ENCODE measurements at places on chromosomes 7 and 10.

GRCh38 chr10:49557681-49558080 is 18.8 kb upstream of the ERCC6 start:
- DNase-seq: no peak

GRCh38 chr7:28755255-28755654 is 202.9 kb downstream of the TRIL start:
- no peak for DNase-seq

DNA sequence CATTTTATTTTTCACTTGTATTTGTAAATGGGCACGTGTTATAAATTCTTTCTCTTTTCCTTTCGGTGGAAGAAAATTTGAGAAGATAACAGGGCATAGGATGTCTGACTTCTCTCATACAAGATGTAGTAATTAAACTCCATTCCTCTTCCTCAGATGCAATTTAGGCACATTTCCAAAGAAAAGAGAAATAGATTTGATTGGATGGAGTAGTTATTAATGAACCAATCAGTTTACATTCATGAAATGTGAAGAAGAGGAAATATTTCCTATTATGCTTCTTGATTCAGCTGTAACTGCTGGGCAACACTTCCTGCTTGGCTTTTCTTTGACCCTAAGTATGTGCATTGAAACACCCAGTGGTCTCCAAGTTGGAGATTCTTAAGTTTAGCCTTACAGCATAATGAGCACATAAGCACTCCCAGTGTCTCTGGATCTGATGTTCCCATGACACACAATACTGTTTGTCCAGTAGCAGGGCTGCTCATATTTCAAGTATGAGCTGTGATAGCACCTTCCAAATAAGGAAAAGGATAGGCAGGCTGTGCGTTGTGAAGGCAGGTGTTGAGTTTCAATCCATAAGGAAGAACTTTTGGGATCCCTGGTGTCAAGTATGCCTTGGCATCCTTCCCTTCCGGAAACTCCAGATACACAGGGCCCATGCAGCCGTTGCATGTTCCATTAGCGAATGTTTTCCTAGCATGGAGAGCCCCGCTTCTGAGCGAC is 33.4 kb upstream of the COBL start:
- DNase-seq: no peak

GRCh38 chr10:118737603-118738302 is 17.0 kb downstream of the CACUL1 start:
- DNase-seq: no peak

GRCh38 chr10:72814099-72814790 is 79.3 kb upstream of the OIT3 start:
- DNase-seq: no peak

DNA sequence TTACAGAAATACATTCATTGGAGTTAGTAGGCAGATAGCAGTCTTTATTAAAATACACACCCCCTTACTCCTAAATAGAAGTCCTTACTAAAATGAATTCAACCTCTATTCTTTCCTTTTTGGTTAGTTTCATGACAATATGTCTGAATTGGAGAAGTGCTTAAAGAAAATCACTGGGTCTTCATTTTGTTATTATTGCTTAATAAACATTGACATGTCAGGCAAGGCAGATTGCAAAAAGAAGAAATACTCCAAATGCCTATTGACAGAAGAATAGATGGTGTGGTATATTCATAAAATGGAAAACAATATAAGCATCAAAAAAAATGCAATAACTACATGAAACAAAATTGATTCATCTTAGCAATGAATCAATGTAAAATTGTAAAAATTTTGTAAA is 135.5 kb downstream of the TMEM26 start:
- no peak for DNase-seq

DNA sequence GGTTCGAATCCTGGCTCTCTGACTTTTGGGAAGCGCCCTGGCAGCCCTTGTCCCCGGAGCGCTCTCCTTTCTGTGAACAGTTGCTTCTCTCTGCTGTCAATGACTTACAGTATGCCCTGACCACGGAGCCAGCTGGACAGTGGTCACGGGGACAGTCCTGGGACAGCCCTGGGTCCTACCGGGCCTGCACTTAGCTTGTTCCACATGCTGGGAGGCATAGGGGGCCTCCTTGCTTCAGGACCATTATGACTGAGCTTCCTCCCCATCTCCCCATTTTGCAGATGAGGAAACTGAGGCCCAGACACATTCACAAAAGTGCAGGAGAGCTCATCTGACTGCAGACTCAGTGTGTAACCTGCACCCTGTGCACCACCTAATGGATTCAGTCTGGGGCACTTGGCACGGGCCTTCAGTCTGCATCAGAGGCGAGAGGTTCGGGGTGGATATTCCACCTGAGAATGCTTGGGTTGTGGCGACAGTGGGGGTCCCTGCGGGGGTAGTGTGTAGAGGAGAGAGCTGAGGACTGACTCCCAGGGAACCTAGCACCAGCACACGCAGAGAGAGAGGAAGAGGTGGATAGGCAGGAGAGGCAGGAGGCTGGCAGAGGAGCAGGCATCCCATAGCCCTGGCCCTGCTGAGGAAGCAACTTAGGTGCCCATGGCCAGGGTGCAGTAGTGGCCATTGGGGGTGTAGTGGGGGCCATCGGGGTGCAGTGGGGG is 1.6 kb downstream of the DOCK1 start:
- DNase-seq: no peak

DNA sequence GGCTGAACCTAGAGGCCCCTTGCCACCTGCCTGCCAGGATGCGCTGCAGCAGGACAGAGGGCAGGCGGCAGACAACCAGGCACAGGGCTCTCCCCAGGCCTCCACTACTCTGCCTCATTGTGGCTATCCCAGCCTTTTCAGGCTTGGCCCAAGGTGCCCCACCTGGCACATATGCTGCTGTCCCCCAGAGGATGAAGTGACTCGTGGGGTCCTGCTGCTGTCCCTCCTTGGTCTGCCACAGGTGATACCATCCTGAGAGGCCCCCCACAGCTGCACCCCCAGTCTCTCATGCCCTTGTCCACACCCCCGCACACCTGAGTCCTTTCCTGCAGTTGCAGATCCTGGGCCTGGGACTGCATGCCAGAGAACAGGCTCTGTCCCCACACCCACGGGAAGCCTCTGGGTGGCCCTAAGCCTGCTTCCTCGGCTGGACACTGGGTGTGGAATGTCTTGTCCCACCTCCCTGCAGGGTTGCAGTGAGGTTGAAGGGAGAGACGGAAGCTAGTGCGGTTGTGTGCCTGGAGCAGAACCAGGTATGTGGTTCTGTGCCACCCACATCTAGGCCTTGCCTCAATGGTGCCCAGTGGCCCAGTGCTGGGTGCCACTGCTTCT is 55.3 kb downstream of the RASGEF1A start:
- DNase-seq: no peak

DNA sequence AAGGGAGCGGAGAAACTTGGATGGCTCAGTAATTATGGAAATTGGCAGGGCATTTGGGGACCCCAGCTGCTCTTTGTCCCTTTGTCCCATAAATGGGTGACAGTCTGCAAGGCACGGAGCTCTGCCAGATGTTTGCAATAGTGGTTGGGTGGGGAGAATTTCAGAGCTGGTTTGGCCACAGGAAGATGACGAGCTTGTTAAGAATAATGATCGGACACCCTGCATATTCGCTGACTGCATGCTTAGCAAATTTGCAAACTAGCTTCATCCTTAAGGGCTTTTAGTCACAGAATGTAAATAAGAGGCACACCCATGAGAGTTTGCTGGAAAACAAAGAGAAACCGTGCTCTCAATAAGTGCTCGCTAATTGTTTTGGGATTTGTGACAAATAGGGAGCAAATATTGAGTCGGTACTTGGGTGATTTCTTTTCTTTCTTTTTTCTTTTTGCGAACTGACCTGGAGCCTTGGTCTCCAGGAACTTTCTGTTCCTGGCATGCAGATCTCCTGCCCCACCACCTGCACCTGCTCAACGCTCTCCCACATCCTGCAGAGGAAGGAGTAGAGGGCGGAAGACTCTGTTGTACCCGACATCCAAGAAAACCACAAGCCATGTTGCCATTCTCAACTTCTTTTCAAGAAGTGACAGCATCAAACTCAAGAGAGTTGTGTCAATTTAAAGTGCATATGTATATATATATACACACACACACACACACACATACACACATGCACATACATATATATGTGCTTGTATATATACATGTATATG is 238.9 kb downstream of the CAMK1D start:
- no peak for DNase-seq

- no peak for DNase-seq
Observed at GRCh38 chr10:29346296-29347001, 57.6 kb downstream of the LYZL1 start.

- DNase-seq: no peak
Observed at GRCh38 chr7:70435634-70436033, 696.3 kb upstream of the GALNT17 start.

DNA sequence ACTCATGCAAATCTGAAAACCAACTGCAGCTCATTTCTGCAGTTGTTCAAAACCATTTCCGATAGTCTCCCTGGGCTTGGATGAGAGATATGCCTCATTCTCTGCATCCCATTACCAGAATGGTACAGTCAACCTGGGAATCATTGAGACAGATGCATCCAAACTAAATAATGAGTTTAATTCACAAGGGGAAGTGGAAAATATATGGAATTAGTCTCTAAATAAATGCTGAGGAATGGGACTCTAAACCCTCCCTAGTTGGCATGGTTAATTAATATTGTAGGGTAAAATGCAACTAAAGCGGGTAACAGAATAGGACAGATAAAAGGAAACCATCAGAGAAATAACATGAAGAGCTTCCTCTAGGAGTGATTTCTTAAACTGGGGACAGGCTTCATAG is 118.9 kb downstream of the AMPH start:
- no peak for DNase-seq

DNA sequence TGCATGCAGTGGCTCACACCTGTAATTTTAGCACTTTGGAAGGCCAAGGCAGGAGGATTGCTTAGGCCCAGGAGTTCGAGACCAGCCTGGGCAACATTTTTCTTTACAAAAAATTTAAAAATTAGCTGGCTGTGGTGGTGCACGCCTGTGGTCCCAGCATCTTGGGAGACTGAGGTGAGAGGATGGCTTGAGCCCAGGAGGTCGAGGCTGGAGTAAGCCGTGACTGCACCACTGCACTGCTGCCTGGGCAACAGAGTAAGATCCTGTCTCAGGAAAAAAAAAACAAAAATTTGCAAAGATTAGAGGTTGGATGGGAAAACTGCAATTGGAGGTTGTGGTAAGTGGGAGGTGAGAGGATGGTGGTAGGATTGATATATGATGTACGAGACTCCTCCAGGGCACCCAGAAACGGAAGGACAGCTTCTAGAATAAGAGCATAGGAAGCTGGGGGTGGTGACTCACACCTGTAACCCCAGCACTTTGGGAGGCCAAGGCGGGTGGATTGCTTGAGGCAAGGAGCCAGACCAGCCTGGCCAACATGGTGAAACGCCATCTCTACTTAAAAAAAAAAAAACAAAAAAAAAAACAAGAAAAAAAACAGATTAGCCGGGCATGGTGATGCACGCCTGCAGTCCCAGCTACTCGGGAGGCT is 19.1 kb upstream of the PARP12 start:
- DNase-seq: no peak

DNA sequence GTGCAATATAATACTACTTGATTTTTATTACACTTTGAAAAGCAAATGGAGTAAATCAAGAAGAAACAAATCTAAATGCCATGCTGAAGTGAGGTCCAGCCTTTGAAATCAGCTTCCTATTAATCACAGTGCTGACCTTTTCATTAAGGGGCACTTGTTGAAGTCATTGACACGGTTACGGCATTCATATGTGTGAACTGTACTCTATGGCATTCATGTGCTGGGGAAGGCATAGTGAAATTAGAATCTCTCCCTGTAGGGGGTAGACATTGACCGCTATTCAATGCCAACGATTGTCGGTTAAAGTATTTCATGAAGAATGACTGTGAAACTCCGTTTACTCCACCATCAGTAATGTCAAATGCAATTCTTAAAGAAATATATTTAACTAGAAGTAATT is 296.1 kb upstream of the SEMA3A start:
- no peak for DNase-seq

- no peak for DNase-seq
Observed at GRCh38 chr7:83441-83840, 108.9 kb upstream of the FAM20C start.

- DNase-seq: no peak
Observed at GRCh38 chr7:98774884-98775283, 94.9 kb downstream of the TMEM130 start.

DNA sequence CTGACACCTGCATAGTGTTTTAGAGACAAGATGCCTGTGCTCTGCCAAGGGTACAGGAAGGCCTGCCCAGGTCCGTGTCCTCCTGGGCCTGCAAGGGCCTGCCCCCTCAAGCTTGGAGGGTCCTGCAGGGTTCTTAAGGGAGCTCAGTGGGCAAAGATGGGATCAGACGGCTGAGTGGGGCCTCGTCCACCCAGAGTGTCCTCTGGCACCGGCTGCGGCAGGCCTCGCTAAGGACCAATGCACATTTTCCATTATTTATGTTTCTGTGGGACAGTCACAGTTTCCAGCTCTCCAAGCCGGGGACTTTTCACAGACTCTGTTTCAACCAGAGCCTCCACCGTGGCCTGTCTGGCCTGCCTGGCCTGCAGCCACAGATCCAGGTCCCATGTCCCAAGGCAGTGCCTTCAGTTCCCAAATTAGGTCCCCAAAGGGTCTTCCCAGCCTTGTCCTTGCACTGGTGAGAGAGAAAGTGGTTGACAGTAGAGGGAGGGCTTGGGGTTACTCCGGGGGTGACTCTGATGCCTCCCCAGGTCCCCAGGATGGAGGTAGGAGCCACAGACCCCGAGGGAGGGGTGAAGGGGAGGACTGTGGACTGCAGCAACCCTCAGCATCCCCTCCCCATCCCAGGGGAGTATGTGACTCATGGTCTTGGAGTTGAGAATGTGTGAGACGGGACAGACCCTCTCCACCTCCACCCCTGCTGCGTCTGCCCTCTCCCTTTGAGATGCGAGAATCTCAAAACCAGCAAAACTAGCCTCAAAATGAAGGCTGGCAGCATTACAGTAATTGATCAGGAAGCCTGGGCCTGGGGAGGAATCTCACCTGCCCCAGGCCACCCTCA is 14.8 kb downstream of the MYL10 start:
- no peak for DNase-seq

DNA sequence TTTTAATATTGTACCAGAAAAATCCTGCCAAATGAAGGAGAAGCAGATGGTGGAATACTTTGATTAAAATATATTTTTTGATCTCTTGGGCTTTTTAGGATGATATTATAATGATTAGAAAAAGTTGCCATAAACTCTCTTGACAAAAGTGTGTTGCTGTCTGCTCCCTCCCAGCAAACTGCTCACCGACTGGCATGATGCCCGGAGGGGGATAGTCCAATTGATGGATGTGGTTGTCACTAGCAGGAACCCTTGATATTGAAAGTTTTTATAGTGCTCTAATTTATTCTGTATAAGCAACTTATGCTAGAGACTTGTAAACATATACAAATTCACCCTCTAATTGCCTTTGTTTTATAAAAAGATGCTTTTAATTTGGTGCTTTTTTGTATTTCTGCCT is 114.0 kb downstream of the DNAH11 start:
- DNase-seq: no peak

DNA sequence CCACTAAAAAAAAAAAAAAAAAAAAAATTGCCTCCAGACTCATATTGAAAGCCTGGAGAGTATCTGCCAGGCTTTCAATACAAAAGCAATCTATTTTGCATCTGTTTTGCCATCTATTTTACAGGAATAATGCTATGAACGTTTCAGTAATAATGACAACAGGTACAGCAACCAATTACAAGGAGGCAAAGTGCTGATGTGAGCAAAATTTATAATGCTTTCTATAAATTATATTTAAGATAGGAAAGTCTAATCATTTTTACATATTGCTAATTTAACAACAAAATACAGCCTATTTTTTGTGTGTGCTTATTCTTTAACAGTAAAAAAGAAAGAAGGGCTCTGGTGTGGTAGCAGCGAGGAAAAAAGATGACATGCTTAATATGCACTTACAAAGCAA is 10.0 kb downstream of the WDR91 start:
- no peak for DNase-seq

All from stimulated activated CD8-positive, alpha-beta memory T cell treated with anti-CD3 and anti-CD28 coated beads, Interleukin-2, amount 100 ng/mL, for 1 hour (primary cell).